ACHN (cell line): ENCODE measurements at places on chromosomes 2 and 18.
A peak's percentile ranks its signal among the peaks of the same experiment; 100 is the strongest.

GRCh38 chr2:111249806-111250205 is 129.1 kb downstream of the BCL2L11 start:
- DNase-seq: no peak

DNA sequence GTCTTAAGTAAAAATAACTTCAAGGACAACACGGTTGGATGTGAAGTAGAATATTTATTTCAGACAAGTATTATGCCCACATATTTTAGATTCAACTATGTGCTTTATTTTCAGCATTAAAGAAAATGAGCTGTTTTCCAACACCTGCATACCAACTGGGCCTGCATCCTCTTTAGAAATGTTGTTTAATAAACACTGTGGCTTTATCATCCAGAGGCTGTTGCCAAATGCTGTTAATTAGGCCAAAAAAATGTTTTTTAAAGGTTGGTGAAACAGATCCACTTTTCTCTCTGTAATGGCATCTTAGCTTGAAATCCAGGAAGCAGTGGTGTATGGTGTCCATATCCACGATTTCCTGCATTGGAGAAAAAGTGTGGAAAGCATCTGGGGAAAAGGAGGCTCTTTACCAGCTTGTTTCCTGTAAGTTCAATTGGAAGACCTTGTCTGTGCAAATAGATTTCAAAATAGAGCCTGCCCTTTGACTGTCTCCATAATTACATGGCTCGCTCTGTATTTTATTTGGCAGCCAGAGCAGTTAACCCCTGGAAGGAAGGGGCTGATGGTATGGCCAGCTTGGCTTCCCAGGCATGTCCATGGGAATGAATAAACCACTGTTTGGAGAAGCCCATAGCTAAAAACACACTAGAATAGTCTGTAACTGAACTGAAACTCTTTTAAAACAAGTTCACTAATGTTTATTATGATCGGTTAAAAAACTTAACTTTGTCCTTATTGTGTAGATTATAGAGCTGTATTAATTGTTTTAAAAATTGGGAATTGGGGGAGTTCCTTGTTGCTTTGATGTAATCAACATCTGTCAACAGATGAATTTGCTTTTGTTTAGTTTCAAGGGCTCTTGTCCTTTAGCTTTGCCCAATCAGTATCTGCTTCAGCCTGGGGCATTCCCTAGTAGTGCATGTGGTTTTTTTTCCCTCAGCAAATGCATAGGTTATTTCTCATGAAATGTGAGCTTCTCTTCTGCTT is 33.0 kb upstream of the DLX1 start:
- DNase-seq: no peak

- DNase-seq: peak; percentile 22
Measured at GRCh38 chr2:45008296-45009129, 739 bp downstream of the SIX2 start.

DNA sequence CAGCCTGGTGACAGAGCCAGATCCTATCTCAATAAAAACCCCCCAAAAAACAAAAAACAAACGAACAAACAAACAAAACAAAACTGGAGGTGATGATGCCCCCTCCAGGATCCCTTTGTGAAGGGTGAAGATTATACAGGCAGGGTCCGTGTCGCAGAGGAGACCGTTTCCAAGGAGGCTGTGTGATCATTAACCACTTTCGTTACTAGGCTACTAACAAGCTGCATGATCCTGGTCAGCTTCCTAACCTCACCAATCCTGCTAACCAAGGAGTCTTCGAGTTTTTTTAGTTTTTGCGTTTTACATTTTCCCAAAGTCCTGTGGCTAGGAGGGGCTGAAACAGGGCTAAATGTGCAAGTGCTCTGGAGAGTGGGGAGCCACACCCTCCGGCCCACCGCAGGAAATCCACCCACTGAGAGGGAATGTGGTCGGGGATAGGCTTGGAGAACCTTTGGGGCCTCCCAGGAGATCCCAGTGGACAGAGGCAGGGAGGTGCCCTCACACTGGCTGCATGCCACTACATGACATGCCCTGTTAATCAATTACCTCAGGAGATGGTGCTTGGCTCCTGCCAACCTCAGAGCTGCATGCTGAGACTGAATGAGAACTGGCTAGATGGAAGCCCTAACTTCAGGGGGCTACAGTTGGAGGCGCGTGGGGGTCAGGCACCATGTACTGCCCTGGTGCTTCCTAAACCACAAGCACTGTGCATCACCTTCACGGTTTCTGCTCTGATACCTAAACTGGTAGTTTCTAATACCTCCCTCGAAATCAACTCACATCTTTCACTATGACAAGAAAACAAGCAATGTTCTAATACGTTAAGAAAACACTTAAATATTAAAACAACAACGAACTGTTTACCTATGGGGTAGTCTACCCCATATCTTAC is 67.5 kb upstream of the RGPD5 start:
- peak; percentile 96 for DNase-seq

DNA sequence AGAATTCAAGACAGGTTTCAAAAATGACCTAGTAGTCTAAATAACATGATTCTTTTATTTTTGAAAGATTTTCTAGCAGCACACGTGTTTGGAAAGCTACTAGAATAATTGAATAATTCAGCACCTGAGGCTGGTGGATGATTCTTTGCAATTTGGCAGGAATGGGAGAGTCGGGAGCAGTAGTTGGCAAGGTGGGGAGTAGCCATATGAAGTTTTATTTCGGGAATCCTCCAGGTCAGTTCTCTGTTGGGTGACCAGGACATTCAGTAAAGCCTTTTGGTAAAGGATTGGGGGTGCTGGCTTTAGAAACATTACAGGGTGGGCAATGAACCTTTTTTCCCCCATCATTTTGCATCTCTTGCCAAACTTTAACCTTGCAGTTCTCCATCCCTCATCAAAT is 75.0 kb upstream of the LYPD6B start:
- DNase-seq: no peak

DNA sequence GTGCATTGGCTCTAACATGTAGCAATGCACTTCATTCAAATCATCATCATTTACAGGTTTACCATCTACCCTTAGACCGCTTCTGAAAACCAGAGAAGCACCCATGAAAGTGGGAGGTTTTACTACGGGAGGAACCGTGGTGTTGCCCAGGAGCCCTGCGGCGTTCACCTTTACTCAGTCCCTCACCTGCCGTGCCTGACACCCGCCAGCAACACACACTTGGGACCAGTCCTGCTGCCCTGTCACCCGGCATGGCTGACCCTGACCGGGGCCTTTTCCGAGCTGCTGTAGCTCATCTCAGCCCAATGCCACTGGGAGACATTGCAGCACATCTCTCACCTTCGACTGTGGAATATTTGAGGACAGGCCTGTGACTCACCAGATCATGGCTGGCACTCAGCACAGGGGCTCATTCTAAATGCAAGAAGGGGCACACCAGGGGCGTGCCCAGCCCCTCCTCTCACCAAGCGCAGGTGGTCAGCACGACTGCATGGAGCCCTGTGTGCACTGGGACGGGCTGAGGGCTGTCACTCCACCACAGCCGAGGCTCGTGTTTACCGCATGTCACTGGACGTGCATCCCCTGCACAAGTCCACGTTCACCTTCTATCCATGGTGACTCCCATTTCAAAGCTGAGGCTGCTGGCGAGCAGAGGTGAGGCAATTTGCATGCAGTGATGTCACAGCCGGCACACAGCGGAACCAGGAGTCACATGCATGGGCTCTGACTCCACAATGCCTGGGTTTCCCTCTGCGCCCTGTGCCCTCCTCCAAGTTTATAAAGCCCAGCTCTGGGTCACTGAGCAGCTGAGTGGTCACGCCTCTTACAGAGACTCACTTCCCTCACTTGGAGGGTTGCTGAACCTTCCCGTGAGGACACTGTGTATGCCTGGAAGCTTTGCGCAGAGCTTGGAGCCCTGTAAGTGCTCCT is 76.7 kb upstream of the SNTG2 start:
- DNase-seq: no peak

DNA sequence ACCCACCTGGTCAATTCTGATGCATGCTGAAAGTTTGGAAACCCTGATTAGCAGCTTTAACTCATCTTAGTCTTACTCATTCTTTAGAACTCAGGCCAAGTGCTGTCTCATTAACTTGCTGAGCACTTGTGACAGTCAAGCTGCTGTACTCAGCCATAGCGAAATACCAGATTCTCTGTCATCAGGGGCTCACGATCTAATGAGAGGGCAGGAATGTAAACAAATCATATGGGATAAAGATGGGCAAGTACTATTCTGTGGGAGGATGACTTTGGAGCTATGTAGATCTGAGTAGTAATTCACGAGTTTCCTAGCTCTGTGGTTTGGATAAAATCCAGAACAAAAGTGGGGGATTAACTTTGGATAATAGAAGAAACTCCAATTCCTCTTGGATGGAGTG is 376.6 kb downstream of the HRH4 start:
- no peak for DNase-seq

DNA sequence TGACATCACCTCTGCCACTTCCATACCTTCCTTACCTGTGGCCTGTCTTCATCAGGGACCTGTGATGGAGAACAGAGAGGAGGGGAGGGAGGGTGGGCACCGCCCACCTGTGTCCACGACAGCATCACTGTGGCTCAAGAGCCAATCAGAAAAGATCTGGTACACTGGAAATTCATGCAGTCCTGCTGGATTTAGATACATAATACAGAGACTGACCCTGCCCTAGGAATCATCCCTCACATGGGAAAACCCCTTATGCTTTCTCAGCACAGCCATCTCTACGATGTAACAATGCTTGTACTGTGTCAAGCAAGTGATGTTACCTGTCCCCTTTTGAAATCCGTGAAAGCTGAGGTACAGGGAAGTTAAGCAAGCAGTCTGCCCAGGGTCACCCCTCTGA is 145.6 kb upstream of the EPAS1 start:
- no peak for DNase-seq

- peak; percentile 75 for DNase-seq
Measured at GRCh38 chr18:26511339-26512071, 36.8 kb downstream of the KCTD1 start.

- no peak for DNase-seq
Measured at GRCh38 chr2:226414335-226414734, 385.3 kb downstream of the IRS1 start.

DNA sequence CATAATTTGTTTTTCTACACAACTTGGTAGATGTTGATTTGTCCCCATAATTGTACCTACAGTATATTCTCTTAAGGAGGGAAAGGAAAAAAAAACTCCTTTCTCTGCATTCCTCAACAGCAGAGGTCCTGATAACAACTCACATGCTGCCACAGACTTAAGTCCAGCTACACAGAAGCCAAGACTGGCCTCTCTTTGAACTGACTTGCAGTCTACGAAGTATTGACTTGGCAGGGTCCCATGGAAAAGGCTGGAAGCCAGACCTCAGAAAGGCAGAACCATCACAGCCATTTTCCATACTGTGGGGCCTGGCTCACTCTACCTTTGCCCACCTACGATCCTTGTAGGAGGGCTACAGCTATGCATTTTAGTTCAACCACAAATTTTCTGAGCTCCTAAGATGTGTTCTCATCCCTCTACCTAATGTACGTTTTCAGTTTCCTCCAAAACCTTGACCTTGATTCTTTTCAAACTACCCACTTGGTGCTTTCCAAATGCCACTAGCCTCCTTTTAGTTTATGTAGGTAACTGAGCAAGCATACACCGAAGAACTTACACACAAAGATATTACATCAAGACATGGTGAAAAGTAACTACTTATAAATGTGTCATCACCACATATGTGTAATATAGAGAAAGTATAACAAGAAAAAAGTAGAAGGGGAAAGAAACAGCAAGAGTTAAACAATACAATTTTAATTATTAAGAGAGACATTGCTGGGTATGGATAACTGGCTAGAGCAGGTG is 12.2 kb downstream of the LONRF2 start:
- no peak for DNase-seq

DNA sequence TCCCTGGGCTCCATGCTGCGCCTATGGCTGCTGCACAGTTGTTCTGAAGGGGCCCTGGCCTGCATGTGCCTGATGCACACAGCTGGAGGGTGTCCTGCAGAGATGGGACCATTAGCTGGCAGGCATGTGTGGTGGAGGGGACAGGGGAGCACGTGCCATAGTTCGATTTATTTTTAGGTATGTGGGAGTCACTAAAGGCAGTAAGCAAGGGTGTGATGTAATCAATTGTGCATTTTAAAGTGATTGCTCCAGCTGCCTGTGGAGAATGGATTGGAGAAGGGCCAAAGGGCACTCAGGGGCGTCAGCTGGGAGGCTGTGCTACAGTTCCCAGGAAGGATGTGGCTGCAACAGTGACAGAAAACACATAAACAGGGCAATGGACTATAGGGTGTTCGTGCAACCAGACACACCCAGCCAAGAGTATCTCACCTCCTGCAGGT is 205.1 kb downstream of the ARL4C start:
- peak; percentile 22 for DNase-seq
